Dermis microvascular lymphatic vessel endothelial cell (primary cell): ENCODE measurements at places on chromosomes 4 and X.
A peak's percentile ranks its signal among the peaks of the same experiment; 100 is the strongest.

DNA sequence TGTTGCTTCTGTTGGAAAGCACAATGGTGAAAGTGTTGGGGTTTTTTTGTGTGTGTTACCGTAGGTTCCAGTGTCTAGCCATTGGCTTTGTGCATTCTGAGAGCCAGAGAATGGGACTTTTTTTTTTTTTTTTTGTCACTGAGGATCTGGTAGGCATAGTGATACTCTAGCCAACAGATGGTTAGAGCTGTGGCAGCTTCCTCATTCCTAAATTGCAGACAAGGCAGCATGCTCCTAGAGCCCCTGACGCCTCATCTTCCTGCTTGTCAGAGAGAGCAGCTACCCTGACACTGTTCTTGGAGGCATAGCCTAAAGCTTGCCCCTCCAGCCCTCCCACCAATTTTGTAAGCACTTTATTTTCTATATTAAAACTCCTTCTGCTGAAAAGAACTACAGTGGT, 27.0 kb downstream of the ARHGEF9 start:
- DNase-seq: no peak

GRCh38 chr4:157888281-157888680, 284.5 kb downstream of the GASK1B start:
- no peak for DNase-seq

DNA sequence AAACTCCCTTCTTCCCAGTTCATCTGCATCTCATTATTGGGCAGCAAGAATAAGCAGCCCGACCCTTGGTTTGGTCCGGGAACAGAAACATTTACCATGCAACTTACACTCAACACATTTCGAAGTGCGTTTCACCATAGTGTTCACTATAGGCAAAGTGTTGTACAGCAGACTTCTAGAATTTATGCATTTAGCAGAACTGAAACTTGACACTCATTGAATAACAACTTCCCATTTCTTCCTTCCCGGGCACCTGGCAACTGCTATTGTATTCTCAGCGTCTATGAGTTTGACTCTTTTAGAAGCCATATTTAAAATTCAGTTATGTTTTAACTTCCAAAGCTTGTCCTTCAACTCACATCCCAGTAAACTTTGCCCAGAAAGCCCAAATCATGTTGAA, 840.6 kb downstream of the NLGN4X start:
- DNase-seq: no peak

GRCh38 chr4:33334416-33334815, 2614.2 kb downstream of the PCDH7 start:
- no peak for DNase-seq

GRCh38 chr4:167282171-167282864, 48.0 kb upstream of the SPOCK3 start:
- no peak for DNase-seq

DNA sequence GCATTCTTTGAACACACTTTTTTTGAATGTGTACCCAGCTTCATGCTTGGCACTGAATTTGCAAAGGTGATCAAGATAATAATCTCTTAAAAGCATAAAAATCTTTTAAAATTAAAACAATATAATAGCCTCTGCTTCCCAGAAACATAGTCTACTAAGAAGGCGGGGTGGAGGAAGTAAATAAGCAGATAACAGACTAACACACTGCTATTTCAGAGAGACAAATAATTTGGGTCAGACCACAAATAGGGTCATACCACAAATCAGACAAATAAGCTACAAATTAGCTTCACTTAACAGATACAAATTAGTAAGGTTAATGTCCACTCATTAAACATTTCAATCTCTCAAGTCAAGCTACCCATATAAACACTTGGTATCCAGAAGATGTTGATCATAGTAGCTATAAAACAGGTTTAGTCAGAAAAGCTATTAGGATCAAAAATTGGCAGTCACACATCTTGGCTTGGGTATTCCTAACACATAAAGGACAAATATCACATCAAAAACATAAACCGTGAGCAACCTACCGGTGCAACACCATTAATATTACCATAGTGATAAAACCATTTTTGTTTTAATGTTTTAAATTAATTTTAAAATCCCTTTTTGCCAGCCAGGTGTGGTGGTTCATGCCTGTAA, 47.3 kb downstream of the PPP3CA start:
- DNase-seq: no peak

DNA sequence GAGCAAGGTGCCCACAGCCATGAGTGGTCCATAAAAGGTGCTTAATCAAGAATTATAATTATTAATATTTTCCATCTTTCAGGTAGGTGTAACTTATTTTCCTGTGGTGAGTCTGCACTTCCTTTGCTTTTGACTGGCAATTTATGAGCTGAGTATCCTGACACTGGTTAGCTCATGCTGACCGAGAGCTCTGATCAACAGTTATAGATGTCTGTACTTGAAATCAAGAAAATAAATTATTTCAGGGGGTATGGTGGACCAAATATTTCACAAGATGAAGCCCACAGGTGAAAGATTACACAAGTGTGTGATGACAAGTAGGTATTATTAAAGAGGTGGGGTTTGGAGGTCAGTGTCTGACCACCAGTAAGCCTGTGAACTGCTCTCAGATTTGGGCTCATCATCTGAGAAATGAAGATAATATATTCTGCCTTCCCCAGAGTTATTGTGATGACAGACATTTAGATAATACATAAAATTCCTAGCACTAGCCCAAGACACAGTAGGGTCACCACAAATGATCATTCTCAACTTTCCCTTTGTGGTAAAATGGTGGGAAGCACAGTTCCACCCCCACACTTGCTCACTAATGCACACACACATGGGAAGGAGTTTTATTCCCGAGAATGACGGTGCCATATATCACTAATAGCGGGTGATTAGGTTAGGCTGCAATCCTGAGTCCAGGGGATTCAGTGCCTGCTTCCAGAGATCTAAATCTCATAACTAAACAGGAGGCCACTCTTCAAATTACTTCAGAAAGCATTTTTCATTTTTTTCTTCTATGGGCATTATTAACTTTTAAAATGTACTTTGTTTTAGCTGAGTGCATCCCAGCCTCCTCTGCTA, 34.0 kb upstream of the PACRGL start:
- no peak for DNase-seq

- DNase-seq: peak; percentile 7
These were observed 45.1 kb downstream of the SPATA4 start for GRCh38 chr4:176150356-176150682.

DNA sequence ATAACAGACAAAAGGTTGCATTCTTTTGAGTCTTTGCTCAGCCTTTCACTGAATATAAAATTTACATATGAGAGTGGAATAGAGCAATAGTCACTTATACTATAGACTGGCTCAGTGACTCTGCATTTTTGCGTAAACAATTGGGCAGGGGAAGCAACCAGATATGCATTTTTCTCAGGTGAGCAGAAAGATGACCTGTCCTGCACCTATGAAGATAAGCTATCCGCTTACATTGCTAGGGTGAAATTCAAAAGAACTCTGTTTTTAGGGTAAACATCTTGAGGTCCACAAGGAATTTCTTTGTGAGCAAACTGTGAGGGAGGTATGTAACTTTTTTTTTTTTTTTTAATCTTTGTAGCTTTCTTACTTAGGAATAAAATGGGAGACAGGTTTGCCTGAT, 602.4 kb upstream of the PRKX start:
- no peak for DNase-seq

- DNase-seq: no peak
These were observed 65.2 kb downstream of the FBXO8 start for GRCh38 chr4:174218127-174218790.

- DNase-seq: peak; percentile 3
These were observed 68.1 kb upstream of the NAP1L5 start for GRCh38 chr4:88765729-88766128.

DNA sequence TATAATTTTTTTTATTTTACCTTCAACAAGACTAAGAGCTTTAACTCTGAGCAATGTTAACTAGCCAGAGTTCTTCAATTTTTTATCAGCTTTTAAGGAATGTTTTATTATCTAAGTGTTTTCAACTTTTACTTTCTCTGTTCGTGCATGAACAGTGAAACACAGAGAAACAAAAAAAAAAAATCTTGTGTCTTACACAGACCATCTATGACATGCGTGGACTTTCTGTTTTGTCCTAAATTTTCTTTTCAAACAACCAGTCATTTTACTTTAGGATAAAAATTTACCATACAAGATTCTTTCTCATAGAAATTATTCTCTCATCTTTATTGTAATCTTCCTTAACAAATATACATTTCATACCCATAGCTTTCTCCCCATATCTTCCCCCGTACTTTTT, 731.9 kb upstream of the PCDH10 start:
- DNase-seq: no peak

GRCh38 chrX:135737366-135738071, 24.1 kb downstream of the CT45A1 start:
- DNase-seq: peak; percentile 2

DNA sequence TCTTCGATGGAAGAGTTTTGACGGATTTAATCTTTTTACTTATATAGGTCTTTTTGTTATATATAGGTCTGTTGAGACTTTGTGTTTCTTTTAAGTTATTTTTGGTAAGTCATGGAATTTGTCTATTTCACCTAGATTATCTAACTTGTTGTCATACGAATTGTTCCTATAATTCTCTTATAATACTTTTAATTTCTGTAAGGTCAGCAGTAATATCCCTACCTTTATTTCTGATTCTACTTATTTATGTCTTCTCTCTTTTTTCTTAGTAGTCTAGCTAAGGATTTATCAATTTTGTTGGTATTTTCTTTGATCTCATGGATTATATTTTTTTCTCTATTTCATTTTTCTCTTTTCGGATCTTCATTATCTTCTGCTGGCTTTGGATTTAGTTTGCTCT, 11.6 kb downstream of the SAP30 start:
- DNase-seq: no peak

DNA sequence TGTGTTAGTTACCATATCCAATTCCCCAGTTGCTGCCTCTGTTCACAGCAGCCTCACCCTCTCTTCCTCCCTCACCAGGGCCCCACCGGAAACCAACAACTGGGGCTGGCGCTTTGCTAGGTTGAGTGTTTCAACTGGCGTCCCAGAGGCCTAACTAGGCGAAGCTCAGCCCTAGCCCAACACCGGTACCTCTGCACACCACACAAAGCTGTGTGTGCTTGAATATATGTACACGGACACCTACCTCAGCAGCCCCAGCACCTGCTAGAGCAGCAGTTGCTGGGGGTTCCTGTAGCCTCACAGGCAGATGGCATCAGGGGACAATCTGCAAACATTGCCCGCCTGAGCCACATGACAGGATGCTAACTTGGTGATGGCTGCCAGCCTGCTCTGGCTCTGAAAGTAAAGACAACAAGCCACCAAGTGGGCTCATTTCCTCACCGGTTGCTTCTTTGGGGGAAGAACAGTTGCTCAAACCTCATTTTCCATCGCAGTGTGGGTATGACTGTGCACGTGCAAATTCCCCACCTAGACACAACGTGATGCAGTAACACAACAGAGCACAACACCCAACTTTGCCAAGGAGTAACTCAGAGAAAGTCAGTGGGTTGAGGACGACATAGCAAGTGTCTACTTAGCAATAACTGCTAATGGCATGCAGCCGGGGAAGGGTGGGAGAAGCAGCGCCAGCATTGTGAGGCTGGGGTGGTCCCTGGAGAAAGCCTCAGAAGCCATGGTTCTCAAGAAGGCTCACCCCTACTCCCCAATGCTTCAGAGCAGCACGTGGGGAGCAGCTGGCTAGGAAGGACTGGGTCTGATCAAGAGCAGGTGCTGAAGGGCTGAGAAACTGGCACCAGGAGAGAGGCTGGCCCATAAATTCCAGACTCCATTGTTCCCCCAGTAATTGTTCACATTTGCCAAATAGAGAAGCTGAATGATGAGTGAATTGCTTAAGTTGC, 139.5 kb downstream of the SH3KBP1 start:
- no peak for DNase-seq

DNA sequence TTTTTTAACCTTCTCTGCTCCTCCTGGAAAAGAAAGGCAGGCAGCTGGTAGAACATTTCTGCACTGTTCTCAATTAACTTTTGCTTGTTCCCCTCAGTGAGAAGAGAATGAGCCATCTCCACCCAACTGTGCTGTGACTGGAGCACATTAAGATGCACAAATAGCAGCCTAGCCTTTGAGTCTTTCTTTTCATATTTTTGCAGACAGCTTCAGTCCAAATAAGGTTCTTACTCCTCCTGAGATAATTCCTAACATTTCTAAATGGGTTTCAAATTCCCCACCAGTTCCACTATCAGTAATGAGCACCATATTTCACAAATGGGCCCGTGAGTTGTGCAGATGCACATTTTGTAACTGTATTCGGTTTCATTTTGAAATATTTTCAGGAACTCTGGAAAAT, 118.6 kb downstream of the SPCS3 start:
- no peak for DNase-seq

- peak; percentile 7 for DNase-seq
These were observed 649.6 kb upstream of the DIPK2B start for GRCh38 chrX:45850197-45850774.

GRCh38 chr4:42377497-42377896, 19.8 kb upstream of the SHISA3 start:
- DNase-seq: no peak

- DNase-seq: no peak
These were observed 648 bp downstream of the GRK4 start for GRCh38 chr4:2963966-2964471.

- peak; percentile 37 for DNase-seq
These were observed 120.9 kb downstream of the CHIC2 start for GRCh38 chr4:53943345-53944085.

GRCh38 chrX:150410513-150410912, 47.4 kb downstream of the MAMLD1 start:
- DNase-seq: no peak

DNA sequence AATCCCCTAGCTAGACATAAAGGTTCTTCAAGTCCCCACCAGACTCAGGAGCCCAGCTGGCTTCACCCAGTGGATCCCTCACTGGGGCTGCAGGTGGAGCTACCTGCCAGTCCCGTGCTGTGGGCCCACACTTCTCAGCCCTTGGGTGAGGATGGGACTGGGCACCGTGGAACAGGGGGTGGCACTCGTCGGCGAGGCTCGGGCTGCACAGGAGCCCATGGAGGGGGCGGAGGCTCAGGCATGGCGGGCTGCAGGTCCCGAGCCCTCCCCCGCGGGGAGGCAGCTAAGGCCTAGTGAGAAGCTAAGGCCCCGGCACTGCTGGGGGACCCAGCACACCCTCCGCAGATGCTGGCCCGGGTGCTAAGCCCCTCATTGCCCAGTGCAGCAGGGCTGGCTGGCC, 16.1 kb upstream of the ACSL4 start:
- DNase-seq: no peak

- peak; percentile 68 for DNase-seq
These were observed 92.2 kb upstream of the RAPGEF2 start for GRCh38 chr4:159010563-159011260.

- no peak for DNase-seq
These were observed 144.3 kb upstream of the PAQR3 start for GRCh38 chr4:79083406-79084010.

DNA sequence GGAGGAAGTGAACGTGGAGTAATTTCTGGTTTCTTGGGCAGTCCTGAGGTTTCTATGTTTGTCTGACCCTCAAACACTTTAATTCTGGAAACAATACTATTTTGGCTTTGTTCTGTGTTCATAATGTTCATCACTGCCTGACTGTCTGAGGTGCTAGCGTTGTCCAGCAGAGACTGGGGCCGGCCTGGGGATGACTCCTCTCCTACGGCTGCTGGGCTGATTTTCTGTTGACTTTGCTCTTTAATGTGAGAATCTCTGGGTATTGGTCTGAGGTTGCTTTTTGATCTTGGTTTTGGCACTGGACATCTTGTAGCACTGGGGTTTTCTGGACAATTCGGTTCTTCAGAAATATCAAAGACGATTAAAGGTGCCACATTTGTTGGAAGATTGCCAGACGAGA, 75.8 kb downstream of the RPS3A start:
- no peak for DNase-seq

GRCh38 chr4:12411072-12411471, 982.4 kb upstream of the HS3ST1 start:
- no peak for DNase-seq
